Activated CD4-positive, alpha-beta memory T cell treated with anti-CD3 and anti-CD28 coated beads for 36 hours (primary cell): ENCODE measurements at places on chromosomes 2 and 18.

DNA sequence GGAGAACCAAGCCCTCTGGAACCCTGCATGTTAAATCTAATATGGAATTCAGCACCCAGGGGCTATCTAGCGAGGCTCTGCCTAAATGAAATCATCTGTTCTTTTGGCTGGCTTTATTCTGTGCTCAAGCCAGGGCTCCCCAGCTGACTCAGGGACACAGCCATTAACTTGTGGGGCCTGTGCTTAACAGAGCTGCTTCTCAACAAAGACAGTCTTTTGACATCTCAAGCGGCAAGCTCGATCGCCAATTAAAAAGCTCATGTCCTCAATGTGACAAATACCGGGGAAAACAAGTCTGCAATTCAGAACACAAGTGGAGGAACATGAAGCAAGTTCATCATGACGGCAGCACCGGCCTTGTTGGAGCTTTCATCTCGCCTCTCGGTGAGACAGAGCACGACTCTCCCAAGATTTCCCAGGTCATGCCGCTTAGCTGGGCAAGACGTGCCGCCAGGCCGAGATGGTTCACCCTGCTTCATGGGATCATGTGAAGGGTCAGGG lies 64.9 kb downstream of the KLHL29 start:
- no peak for DNase-seq

DNA sequence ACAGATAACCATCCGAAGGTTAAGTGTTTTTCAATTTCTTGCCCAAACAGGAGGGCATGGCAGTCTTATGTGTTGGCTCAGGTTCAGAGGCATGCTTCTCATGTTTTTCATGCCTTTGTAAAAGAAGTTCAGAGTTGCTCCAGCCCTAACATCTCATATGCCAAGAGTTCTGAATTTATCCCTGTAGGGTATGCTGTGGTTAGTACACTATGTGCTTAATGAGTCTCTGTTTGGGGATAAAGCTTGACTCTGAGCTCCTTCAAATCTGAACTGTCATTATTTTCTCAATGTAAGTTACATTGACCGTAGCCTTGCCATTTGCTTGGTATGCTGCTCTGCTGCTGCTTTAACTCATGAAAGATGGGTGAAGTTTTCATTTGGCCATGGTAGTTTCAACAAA lies 67.9 kb upstream of the PNPT1 start:
- no peak for DNase-seq

- peak; percentile 48 for DNase-seq
Observed at GRCh38 chr2:170813611-170814532, 2.8 kb upstream of the GAD1 start.

- no peak for DNase-seq
Observed at GRCh38 chr2:53131416-53131815, 636.2 kb upstream of the CHAC2 start.

- DNase-seq: no peak
Observed at GRCh38 chr18:22186484-22186971, 17.1 kb downstream of the GATA6 start.

DNA sequence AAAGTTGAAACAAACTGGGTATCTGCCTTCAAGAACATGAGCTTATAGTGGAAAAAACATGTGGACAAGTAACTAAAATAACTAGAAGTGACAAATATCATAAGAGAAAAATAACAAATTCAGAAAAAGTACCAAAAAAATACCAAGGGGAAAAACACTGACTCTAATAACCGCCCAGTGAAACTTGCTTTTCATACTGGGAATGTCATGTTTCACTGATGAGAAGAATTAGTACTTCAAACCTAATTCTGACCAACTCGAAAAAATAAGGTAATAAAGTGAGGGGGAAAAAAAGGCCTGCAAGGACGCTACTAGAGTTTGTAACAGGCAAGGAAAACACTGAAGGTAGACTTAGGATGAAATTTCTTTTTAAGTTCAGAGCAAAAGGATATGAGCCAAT lies 83.6 kb downstream of the RTTN start:
- no peak for DNase-seq

DNA sequence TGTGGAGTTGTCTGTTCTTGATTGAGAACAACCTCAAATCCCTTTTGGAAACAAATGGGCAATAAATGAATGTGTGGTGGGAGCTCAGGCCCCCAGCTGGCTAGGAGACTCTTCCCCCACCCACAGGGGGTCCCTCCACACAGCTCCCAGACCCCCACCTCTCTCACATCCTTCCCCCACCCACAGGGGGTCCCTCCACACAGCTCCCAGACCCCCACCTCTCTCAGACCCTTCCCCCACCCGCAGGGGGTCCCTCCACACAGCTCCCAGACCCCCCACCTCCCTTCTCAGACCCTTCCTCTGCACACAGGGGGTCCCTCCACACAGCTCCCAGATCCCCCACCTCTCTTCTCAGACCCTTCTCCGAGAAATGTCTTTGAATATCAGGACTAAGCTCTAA lies 79.0 kb upstream of the CTDP1 start:
- DNase-seq: no peak

DNA sequence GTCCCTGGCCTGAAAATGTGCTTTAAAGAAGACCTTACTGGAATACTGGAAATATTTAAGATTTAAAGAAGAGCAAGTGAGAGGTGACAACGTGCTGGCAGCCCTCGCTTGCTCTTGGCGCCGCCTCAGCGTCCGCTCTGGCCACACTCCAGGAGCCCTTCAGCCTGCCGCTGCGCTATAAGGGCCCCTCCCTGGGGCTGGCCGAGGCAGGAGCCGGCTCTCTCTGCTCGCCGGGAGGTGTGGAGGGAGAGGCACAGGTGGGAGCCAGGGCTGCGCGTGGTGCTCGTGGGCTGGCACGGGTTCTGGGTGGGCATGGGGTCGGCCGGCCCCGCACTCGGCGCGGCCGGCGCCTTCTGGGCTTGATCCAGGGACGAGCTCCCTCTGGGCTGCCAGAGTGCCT lies 2.9 kb upstream of the COQ10B start:
- DNase-seq: no peak

GRCh38 chr2:160941290-160941846 lies 218.9 kb upstream of the TANK start:
- DNase-seq: no peak

- no peak for DNase-seq
Observed at GRCh38 chr18:29156531-29156930, 979.6 kb upstream of the CDH2 start.

GRCh38 chr18:13370995-13371625 lies 152.6 kb downstream of the LDLRAD4 start:
- peak; percentile 4 for DNase-seq

DNA sequence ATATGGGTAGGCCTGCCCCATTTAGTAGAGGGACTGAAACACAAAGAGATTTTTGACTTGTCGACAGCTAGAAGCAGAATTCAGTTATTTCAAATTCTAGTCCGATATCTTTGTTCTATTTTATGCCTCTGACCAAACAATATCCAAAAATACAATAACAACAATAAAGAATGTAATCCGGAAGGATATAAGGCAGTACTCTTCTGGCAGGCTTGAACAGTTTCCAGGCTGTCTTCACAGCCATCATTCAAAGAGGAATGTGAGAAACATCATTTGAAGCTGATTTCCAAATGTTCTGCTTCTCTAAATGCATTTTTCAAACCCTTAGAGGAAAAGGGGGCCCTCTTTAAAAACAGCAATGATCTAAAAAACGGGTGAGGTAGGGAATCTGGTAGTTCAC lies 36.7 kb upstream of the SPTBN1 start:
- DNase-seq: no peak

DNA sequence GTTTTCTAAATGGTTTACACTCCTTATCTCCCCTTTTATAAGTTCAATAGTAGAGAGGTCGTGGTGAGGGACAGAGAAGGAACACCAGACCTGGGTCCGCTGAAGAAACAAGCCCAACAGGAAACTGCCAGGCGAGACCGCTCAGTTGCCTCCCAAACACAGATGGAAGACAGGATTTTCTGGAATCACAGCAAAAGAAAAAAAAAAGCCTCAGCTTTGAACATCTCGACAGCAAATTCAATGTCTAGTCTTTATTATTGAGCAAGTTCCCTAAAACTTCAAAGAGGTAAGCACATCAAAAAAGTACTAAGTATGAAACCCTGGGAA lies 33.5 kb upstream of the GNAL start:
- DNase-seq: no peak

GRCh38 chr18:49628881-49629795 lies 67.3 kb downstream of the LIPG start:
- no peak for DNase-seq

DNA sequence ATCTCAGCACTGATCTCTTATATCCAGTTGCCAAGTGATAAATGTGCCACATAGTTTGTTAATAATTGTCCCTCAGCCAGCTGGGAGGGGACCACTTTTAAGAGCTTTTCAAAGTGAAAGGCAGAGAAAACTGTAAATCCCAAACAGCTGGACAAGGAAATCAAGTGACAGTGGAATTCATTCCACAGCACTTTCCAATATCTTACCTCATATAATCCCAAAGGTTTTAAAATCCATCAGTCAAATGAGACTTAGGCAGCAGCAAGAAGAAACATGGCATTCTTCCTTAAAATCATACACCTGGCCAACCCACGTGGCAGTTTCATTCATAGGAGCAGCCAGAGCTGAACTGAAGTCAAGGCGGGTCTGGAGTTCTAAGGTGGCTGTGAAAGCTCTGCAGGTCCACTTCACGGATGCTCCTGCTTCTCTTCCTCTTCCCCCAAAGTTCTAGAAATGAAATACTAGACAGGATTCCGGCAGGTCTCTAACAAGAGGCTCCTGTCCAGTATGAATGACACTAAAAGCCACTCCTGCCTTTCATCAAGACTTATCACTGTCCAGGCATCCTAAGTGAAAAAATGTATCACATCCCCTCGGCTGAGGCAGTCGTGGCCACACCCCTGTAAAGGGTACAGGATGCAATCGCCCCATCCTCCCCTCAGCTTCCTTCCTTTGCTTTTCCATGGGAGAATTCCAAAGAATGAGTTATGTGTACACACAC lies 190.4 kb upstream of the STK17B start:
- no peak for DNase-seq

DNA sequence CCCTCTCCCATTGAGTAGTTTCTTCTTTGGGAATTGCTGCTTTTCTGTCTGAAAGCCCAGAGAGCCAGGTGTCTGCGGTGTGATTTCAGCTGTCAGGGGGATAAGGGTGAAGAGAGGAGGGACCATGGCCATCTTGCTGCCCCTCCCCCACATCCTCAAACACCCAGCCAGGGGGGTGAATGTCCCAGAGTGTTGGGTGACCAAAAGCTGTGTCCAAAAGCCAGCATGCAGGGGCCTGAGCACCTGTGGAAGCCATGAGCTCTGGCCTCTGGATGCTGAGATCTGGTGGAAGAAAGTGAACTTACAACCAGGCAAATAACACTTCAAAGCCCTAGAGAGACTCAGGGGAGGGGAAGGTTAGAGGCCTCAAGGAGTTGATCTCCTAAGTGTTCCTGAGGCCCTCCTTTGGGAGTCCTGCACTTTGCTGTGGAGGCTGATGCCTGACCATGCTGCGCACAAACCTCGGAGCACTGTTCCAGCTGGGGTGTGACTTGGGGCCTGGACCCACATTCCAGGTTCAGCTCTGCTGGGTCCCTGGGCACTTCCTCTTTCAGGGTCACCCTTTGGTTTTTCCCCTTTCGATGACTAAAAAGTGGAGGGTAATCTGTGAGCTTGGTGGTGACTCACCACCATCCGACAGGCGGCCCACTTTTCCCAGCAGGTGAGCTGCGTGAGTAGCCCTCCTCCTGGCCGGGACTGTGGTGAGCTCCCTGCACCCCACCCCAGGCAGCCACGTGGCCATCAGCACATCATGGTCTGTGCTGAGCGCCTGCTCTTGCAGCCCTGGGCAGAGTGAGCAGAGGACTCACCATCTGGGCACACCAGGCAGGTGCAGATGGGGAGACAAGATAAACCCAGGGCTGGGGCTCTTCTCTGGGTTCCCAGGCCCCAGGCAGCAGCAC lies 66.8 kb upstream of the FOSL2 start:
- DNase-seq: peak; percentile 44

DNA sequence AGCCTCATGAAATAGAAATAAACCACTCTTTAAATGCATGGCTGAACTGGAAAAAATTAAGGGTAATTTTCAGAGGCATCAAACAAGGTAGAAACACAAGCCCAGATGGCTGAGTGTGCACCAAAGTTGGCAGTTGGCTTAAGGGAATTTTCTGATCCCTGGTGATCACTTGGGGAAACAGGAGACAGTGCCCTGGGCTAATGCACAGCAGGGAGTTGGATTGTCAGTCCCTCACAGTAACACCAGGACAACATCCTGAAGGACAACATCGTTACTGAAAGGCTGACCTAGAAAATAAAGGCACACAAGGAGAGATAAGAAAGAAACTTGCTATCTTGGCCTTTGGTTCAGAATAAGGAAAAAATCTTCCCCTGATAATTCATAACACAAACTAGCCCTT lies 417.0 kb downstream of the SLC4A3 start:
- DNase-seq: no peak

- DNase-seq: no peak
Observed at GRCh38 chr2:167572883-167573619, 674.3 kb downstream of the STK39 start.

GRCh38 chr18:36025025-36025424 lies 42.3 kb downstream of the RPRD1A start:
- DNase-seq: no peak

DNA sequence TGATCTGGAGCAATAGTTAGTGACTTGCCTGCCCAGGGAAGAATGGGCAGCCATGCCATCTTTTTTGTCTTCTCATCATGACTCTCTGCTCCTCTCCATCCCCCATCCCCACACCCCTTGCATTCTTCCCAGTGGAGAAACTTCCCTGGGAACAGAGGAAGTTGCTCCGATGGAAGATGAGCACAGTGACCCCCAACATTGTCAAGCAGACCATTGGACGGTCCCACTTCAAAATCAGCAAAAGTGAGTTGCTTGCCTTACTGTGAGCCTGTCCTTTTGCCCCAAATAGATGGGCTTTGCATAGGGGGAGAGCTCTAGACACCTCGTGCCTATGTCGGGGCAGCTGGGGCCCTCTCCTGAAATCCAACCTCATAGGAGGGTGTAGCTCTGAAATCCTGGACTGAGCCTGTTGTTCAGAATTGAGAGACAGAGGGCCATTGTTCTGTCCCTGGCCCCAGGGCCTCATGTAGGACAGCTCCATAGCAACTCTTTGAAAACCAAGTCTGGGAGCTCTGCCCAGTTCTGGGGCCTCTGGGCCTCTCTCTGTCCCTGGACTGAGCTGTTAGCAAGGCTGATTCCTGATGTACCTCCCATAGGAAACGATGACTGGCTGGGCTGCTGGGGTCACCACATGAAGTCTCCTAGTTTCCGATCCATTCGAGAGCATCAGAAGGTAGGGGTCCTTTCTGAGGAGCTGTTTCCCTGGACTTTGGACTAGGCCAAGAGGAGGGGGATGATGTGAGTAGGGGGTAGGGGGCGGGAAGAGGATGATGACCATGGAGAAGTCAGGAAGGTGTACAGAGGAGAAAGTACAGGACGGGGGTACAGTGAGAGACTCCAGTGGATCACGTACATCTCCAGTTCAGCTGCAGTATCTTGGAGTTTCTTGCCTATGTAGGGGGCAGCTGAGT lies 35.2 kb downstream of the TTLL4 start:
- no peak for DNase-seq
